ENCODE measurements at places on chromosomes 3 and 15.
A peak's percentile ranks its signal among the peaks of the same experiment; 100 is the strongest.

GRCh38 chr3:175222356-175222755, 363.2 kb downstream of the NAALADL2 start:
- no peak for DNase-seq

- DNase-seq: no peak
These were observed 79.2 kb upstream of the ABHD17C start for GRCh38 chr15:80615783-80616391.

GRCh38 chr3:118245312-118245711, 789.3 kb downstream of the IGSF11 start:
- no peak for DNase-seq

DNA sequence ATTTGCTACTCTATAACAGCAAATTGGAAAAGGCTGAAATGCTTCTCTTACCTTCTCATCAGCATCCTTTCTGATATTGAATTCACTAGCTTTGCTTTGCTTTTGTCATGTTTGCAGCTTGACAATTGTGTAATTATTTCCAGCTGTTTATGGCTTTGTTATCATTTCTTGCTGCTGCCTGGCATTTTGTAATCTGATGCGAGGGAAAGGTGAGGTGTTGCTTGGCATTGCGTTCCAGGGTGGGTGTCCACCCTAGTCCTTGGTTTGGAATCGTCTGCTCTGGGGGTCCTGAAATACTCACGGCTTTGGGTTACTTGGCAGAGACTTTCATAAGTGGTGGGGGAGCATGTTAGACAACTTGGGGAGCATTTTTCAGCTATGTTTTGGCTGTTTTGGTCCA, 2.9 kb downstream of the CACNA2D3 start:
- DNase-seq: no peak

DNA sequence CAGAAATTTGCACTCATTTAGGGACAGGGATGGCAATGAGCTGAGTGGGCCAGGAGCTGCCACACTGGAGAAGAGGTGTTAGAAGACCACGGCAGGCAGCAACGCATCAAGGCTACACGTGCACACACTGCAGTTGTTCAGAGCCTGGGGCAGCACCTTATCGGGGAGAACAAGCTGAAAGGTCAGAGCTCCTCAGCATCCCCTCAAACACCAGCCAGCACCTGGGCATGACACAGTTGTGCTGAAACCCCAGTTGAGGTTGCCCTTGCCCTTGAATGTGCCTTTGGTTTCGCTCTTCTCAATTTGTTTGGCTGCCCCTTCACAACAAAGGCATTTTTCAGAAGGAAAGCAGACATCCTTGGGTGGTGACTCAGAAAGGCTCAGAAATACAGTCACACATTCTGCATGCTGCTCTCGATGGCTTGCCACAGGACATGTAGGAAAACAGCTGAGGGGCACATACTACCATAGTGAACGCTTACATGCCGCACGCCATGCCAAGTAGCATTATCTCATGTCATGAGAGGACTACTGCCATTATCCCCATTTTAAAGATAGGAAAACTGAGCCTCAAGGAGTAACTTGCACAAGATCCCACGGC, 57.6 kb downstream of the ST8SIA2 start:
- no peak for DNase-seq

GRCh38 chr3:5560199-5560598, 372.7 kb downstream of the EDEM1 start:
- no peak for DNase-seq

DNA sequence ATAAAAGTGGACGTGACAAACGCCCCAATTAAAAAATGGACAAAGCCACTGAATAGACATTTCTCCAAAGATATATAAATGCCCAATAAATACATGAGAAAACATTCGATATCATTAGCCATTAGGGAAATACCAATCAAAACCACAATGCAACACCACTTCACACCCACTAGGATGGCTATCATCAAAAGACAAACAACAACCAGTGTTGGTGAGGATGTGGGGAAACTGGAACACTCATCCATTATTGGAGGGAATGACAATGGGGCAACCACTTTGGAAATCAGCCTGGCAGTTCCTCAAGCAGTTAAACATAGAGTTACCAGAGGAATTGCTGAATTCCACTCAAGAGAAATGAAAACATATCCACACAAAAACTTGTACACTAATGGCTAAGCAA, 32.4 kb upstream of the FGD5 start:
- no peak for DNase-seq

GRCh38 chr15:52171807-52172206, 19.4 kb downstream of the GNB5 start:
- no peak for DNase-seq

- peak; percentile 71 for DNase-seq
These were observed 3.5 kb downstream of the EIF4E3 start for GRCh38 chr3:71721651-71722157.

GRCh38 chr3:42800251-42800650, 4.0 kb downstream of the HIGD1A start:
- no peak for DNase-seq

DNA sequence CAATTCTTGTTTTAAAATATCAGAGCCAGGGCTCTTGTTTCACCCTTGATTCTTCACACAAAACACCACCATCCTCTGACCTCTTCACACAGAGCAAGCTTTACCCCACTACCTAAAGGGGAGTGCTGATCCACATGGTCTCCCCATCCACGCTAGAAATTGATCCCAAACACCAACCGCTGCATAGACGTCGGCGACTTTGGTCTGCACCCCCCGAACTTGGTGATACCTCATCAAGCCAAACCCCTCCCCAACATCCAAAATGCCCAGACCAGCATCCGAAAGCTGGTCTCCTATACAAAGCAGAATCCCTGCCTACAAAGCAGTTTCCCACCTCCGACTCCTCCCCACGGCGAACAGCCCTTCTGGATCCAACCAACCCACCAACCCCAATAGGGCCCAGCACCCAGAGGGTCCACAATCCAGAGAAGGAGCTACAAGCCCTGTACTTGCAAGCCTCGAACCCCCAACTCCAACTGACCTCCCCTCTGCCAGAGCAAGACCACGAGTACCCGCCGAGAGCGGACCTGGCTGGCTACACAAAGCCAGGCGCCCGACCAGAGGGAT, 25.8 kb upstream of the MTHFS start:
- DNase-seq: no peak

- DNase-seq: peak; percentile 79
These were observed 5.3 kb downstream of the CLK3 start for GRCh38 chr15:74620636-74621545.

DNA sequence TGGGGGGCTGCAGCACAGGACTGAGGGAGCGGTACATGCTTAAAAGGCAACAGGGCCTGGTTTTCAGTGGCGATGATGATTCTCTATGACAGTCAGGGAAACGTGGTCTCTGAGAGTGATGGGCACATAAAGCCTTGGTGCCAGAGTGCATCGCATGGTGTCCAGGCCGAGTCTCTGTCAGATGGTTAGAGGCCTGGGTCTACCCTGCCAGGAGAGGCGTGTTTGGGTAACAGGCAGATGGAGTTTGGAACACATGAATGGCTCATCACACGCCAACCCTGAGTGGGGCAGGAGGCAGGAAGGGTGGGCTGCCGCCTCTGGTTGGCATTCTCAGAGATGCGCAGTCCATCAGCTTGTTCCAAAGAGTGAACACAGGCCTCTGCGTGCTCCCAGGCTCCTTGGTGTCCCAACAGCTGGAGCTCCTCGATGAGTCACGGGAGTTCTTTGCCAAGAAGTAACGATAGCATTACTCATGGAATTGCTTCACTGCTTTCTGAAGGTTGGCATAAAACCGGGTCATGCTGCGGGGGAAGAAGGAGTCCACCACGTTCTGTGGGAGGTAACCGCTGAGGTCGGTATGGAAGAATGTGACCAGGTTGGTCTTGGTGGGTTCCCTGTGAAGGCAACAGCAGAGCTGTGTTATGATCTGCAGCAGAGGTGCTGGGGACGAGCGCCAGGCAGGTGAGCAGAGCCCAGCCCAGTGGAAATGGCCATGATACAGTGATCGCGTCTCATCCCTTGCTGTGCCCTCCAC, 11.0 kb downstream of the STARD5 start:
- DNase-seq: no peak

GRCh38 chr3:72756900-72757299, 91.3 kb downstream of the SHQ1 start:
- peak; percentile 58 for DNase-seq

GRCh38 chr15:33649217-33649933, 318.9 kb upstream of the CHRM5 start:
- DNase-seq: no peak

DNA sequence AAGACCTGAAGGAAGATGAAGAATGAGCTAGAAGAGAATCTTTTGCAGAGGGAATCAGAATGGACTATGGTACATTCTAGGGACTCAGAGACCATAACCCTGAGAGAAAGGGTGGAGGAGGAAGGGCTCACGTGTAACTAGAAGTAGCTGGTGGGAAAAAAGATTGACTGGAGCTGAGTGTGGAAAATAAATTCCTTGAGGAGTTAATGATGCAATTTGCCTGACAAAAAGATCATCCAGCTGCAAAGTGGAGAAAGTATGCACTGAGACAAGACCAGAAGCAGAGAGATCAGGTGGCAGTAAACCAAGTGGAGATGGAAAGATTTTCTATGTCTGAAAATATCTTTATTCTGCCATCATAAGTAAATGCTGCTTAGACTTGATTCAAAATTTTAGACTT, 52.9 kb upstream of the TBL1XR1 start:
- no peak for DNase-seq

GRCh38 chr15:91049378-91050127, 27.2 kb upstream of the VPS33B start:
- peak; percentile 67 for DNase-seq

DNA sequence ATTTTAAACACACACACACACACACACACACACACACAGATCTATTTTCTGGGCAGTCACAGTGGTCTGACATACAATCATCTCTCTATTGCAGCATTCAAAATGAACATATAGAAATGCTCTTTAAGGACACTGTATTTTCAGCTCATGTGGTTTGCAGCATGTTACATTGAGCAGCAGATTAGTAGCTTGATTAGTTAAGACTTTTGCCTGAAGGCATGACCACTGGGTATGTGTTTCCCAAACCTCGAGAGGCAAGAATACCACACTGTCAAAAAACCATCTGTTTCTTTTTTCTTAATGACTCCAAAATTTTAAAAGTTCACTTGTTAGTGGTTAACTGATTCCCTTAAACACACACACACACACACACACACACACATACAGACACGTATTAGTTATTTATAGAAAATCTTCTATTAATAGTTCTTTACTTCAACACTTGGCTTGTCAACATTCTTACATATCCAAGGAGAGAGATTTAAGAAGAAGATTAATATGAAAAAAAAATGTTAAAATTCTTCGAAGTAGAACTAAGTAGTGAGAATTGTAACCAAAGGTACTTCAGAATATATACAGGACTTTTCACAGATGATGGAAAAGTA, 518.2 kb downstream of the CADM2 start:
- DNase-seq: no peak

- DNase-seq: no peak
These were observed 91.7 kb upstream of the PDZRN3 start for GRCh38 chr3:73716418-73716817.

DNA sequence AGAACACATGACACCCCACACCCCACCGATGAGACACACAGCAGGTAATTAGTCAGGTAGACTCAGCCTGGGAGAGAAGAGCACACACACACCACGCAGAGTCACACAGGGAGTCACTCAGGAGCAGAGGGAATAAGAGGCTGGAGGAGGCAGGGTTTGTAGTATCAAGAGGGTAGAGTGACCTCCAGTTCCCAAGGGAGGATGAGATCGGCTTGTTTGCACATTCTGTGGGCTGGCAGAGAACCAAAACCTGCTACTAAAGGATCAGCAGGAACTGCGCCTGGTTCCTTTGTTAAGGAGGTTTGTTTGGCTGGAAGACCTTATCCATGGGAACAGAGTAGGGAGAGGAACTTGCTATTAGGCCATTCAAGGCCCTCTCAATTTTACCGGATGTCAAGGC, 281.4 kb upstream of the SLCO3A1 start:
- no peak for DNase-seq

DNA sequence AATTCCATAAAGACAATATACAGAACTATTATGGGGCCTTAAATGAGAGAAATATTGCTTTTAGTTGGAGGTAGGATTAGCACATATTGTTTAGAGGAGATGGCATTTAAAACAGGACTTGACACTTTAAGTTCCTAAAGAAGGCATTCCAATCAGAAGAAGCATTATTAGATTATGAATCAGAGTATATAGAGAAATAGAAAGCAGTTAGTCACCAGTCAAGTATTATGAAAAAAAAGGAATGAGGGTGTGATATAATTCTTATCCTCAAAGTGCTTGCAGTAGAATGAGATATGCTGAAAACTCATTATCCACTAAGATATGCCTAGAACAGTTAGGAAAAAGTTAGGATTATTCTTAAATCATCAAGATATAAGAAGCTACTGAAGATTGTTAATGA, 456.2 kb downstream of the ZNF385D start:
- no peak for DNase-seq

DNA sequence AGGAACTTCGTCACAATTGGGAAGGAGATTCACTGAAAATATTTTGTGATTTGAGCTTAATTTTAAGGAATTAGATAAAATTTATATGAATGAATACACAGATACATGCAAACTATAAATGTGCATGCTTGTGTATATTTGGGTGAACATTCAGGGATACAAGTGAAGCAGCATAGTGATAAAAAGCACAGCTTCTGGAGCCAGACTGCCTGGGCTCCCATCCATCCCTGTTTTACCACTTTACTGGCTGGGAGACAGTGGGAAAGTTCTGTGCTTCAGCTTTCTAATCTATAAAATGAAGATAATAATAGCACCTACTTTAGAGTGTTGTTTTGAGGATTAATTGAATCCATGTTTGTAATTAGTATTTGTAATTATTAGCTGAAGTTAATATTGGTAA, 8.1 kb upstream of the EPHA6 start:
- DNase-seq: no peak

- no peak for DNase-seq
These were observed 128.9 kb downstream of the AQP9 start for GRCh38 chr15:58267051-58267450.

DNA sequence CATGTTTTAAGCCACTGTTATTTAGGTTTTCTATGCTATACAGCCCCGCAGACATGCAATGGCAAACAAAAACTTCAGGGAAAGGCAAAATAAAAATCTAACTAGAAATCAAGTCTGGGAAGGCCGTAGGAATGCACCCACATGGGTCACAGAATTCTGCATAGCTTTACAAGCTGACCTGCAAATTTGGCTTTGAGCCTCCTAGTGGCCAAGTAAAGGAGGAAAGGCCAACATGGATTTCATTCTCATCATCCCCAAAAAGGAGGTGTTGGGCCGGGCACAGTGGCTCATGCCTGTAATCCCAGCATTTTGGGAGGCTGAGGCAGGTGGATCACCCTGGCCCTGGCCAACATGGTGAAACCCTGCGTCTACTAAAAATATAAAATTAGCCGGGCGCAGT, 124.3 kb downstream of the FBLN2 start:
- no peak for DNase-seq

GRCh38 chr3:16534640-16535262, 21.3 kb upstream of the RFTN1 start:
- no peak for DNase-seq

Measured in CD4-positive, alpha-beta T cell treated with Interleukin-2 at 100 ng/mL for 4 hours (primary cell).